ENCODE measurements at places on chromosomes 5 and 9.

GRCh38 chr9:9820436-9820835, 792.4 kb downstream of the PTPRD start:
- DNase-seq, result no peak

GRCh38 chr9:88044200-88044599, 69.9 kb upstream of the CDK20 start:
- DNase-seq, result no peak

GRCh38 chr9:112629671-112630485, 88.0 kb downstream of the INIP start:
- no peak for DNase-seq

- DNase-seq, result no peak
These were observed 59.0 kb downstream of the PTCH1 start for GRCh38 chr9:95457769-95458168.

DNA sequence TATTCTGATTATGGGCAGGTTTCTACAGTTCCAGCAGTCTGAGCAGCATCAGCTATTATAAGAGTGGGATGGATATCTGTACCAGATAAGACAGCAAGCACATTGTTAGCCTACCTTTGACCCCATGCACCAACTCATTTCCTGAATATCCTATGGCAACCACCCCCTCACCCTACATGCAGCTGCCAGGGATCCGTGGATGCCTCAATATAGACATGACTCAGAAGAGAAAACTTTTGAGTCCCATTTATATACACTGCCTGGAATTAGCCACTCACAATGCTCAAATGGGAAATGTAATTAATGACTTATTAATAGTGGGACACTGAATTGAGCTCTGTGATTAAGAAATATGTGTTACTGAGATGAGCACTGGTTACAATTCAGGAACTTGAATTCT, 124.4 kb downstream of the SSBP2 start:
- DNase-seq, result no peak
